ENCODE measurements at places on chromosomes 16 and 17.

- DNase-seq: peak; percentile 75
Measured at GRCh38 chr17:60600490-60601446, 775 bp downstream of the PPM1D start.

DNA sequence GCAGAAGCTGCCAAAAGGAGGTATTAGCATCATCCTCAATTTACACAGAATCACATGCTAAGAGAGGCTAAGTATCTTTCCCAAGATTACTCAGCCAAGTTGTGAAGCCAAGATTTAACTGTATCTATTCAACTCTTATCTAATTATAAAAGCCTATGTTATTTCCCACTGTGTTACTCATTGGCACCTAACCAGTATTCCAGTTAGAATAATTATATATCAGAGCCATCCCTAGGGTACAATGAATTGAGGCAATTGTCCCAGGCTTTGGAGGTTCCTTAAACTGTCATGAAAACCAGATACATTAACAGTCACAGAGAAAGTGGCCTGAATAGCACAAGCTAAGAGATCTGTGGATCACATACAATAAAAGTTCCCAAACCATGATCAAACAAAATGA is 10.9 kb upstream of the AMFR start:
- DNase-seq: no peak

DNA sequence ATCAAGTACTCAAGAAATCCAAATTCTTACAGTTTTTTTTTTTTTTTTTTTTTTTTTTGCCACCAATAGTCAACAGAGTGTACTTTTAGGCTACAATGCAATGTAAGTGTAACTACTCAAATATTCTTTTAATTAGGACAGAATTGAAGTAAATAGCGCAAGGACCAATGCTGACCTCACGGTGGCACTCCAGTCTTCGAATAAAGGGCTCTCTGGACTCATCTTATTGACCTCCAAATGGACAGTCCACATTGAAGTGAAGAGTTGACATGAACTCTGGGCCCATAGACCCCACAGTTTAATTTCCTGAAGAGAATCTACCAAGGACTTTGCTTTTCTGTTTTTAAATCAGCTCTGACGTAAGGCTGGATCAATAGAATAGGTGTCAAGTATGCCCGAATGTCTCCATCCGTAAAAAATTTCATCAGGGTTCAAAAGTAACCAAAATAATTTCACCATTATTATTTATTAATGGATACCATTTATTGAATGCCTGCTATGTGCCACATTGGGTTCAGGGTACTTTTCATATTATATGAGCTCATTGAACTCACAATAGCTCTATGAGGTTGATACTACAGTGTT is 7.3 kb upstream of the DDX52 start:
- DNase-seq: no peak

GRCh38 chr17:65055280-65055707 is 1.2 kb downstream of the GNA13 start:
- DNase-seq: no peak

GRCh38 chr17:63998050-63998720 is at the start of gene PRR29:
TSS of gene PRR29 (plus strand) at chr17:63998351. CDS start at chr17:63998365, 14 bp downstream.
- peak; percentile 71 for DNase-seq

- no peak for DNase-seq
Measured at GRCh38 chr16:81513204-81514040, 68.8 kb downstream of the CMIP start.

Measured in activated naive CD4-positive, alpha-beta T cell treated with anti-CD3 and anti-CD28 coated beads, Interleukin-2, amount 50 U/mL, for 16 hours (primary cell).